Mesenteric fat pad (tissue), 1 donor: ENCODE measurements at places on chromosomes 3 and 15.

GRCh38 chr3:114221165-114221880 lies 16.1 kb downstream of the ZNF80 start:
- DNase-seq: no peak

GRCh38 chr3:143998266-143998665 lies 26.6 kb downstream of the DIPK2A start:
- DNase-seq: no peak

DNA sequence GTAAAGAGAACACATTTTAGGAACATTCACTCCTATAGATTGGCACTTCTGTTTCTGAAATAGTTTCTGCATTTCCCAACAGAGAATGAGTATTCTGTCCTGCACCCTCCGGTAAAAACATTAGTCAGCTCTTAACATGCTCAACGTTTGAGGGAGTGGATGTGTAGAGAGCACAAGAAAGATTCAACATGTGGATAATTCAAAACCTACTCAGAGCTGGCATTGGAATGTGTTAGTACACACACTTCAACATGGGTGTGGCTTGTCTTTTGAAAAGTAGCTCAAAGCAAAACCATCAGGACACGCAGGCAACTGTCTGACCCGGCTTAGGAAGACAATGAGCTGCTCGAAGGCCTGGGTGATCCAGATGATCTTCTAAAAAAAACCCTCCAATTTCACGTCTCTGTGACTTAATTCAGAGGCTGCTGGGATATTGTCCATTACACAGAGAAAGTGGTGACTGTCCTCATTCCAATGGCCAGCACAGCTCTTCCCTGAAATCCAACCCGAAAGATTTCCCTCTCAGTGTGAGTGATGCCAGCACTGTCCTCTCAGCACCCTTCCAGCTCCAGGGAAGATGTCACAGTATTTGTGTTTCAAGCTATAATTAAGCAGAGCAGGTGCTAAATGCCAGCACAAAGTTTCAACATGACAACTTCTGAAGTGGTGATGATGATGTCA lies 18.1 kb downstream of the FBN1 start:
- no peak for DNase-seq

- DNase-seq: no peak
These were observed 359.6 kb downstream of the NTRK3 start for GRCh38 chr15:87896936-87897335.

DNA sequence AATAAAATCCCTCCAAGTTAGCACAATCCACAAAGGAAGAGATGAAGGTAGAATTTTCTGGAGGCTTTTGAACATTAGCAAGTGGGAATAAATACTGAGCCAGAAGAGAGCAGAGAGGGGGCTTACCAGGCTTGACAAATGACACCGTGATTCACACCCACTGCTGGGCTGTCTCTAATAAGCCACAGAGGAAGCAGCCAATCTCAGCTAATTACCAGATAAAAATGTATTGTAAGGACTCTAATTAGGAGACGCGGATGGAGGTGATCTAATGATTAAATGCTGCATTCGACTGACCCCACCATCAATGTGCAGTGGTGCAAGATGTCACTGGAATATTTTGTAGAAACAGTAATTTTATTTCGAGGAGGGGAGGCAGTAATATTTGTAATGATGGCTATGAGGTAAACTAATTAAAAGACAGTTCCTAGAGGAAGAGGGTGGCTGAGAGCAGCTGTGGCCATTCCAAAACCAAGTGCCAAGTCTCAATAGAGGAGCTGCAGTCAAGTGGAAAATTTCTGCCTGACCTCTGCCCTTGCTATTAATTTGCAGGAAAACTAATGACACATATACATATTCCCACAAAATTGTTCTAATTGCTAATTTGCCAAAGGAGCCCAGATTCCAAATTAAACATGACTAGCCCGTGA lies 602.2 kb downstream of the FOXP1 start:
- DNase-seq: no peak

DNA sequence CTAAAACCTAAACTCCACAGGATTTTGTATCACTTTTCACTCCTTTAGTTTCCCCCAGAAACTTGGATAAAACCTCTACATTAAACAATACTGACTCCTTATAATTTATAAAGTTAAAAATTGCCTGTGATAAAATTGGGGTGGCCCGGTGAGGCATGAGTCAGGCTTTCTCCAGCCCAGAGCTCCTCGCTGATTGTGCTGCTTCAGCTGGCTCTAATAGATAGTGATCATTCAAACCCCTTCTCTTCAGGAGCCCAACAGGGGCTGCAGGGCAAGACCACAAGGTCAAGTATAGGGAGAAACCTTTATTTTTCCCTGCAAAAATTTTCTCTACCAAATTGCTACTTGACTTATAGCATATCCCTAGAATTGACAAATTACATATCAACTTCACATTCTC lies 308.2 kb downstream of the PLCL2 start:
- DNase-seq: no peak

- no peak for DNase-seq
These were observed 435 bp downstream of the RAB27A start for GRCh38 chr15:55289011-55289745.

GRCh38 chr3:11221818-11222415 lies 50.3 kb upstream of the ATG7 start:
- DNase-seq: no peak

GRCh38 chr3:50003824-50004223 lies 63.9 kb downstream of the RBM6 start:
- DNase-seq: no peak

- no peak for DNase-seq
These were observed 47.9 kb downstream of the KLF13 start for GRCh38 chr15:31374489-31374888.

DNA sequence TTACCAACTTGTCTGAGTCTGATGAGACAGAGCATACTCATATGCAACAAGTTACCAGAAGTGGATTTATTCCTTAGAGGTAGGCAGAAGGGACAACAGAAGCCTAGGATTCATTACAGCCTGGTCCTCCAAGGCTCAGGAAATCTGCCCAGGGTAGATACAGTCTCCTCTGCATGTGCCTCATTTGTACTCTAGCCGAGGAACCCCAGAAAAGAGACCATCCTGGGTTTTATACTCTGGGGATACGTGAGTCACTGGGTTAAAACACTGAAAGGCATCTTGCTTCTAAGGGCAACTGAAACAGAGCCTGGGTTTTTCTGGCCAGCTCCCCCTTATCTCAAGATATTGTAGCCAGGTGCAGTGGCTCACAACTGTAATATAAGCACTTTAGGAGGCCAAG lies 45.6 kb downstream of the TLNRD1 start:
- DNase-seq: no peak

GRCh38 chr3:189911001-189911400 lies 209.7 kb downstream of the P3H2 start:
- no peak for DNase-seq

DNA sequence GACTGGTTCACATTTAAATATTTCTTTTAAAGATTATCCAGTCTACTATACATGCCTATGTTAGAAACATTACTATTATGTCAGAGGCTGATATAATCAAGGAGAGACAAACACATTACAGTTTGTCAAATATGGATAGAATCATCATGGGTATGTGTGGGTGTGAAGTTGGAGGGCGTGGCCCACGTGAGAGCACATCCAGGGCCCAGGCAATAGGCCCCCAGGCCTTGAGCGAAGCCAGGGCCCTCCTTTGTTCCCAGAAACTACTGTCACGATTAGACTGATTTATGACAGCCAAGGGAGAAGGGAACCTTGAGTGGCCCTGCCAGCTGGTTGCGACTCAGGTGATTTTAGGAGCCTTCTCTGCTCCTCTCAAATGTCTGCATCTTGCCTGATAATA lies 26.9 kb upstream of the LDHAL6B start:
- DNase-seq: no peak

- no peak for DNase-seq
These were observed 15.3 kb upstream of the SPG21 start for GRCh38 chr15:65004993-65005392.

DNA sequence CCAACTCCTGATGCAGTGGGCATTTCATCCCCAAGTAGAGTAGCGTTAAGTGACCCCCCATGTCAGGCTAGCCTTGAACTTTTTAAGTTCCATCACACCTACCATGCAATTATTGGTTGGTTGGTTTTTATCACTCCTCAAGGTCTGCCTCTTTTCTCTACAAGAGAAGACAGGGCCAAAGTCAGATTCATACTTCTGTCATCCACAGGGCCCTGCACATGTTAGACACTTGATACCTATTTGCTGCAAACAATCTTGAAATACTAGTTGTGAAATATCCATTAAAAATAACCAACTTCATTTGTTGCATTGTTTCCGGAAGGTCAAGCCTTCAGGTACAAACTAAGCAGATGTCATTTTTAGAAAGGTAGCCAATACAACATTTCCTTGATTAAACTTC lies 1.2 kb downstream of the CMSS1 start:
- DNase-seq: no peak

DNA sequence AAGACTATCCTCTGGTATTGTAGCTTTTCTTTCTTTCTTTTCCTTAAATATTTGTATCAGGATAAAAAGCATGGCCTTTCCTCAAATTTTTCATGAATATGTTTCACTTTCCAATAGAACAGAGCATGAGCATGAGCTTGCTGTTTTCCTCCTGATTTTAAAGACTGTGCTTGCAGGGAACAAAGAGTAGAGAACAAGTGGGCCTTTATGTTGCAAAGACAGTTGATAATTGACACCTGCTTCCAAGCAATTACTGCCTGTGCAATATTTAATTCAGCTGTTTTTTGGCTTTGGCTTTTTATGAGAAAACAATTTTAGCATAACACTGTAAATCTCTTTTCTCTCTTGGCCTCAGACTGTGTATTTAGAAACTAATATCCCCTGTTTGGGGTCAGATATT lies 263.6 kb upstream of the AZI2 start:
- no peak for DNase-seq

DNA sequence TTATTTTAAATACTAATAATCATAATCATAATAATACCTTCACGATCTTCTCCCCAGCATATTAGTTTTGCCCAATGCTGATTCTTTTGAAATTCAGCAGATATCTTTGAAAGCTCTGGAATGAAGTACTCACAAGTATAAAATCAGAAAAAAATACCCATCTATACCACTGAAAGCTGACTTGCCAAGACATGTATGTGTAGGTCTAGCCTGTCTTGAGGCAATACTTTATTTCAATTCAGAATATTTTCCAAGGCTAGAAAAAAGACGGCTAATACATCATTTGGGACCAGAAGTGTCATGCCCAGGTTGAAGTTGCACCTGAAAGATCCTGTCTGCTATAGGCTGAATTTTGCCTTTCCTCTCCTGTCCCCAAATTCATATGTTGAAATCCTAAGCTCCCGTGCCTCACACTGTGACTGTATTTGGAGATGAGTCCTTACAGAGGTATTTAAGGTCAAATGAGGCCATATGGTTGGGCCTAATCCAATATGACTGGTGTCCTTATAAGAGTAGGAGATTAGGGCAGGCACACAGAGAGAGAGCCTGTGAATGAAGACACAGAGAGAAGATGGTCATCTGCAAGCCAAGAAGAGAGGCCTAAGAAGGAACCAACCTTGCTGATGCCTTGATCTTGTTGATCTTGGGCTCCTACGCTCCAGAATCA lies 255.9 kb upstream of the CMC1 start:
- no peak for DNase-seq

GRCh38 chr15:45594835-45595530 lies 7.8 kb downstream of the BLOC1S6 start:
- DNase-seq: no peak

GRCh38 chr3:24641628-24642027 lies 147.0 kb upstream of the THRB start:
- no peak for DNase-seq

- no peak for DNase-seq
These were observed 259.8 kb upstream of the WNT5A start for GRCh38 chr3:55746808-55747413.

DNA sequence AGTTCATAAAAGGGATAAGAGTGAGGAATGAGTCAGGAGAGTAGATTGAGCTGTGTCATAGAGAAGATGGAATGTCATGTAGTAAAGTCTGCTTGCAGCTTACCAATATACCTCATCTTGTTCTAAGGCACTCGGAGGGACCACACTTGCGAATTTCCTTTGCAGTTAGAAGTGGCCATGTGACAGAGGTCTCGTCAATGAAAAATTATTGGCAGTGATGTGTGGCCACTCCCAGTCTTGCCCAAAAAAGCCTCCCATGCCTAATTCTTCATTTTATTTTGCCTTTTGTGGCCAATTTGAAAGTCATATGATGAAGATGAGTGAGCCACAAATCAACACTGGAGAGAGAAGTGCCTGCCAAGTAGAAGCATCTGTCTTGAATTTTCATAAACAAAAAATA lies 465.6 kb upstream of the ZNF385D start:
- DNase-seq: no peak

DNA sequence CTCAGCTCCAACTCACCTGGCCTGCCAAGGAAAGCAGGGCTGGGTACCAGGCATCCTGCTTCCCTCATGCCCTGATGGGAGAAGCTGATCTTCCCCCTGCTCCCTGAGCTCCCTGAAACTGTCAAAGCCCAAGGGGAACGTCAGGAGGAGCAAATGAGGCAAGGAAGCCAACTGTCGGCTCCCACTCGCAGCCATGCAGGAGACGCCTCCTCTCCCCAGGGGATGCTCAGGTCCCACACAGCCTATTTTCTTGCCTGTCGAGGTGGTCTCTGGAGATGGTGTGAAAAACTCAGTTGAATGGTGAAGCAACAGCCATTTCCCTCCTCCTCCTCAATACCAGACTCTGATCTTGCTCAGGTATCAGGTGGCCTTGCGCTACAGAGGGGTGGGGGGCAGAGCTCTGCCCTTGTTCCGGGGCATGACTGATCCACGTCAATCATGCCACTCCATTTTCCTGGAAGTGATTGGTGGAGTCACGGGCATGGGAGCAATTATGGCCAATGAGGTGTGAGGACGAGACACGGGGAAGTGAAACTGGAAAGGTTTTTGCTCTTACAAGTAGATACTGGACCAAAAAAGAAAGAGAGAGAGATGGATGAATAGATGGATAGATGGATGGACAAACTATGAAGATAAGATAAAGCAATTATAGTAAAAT lies 58.2 kb downstream of the SLC6A1 start:
- DNase-seq: peak; percentile 51

- no peak for DNase-seq
These were observed 16.2 kb upstream of the XIRP1 start for GRCh38 chr3:39208463-39209055.

GRCh38 chr3:38005076-38006020 lies 14.8 kb downstream of the VILL start:
- DNase-seq: no peak

DNA sequence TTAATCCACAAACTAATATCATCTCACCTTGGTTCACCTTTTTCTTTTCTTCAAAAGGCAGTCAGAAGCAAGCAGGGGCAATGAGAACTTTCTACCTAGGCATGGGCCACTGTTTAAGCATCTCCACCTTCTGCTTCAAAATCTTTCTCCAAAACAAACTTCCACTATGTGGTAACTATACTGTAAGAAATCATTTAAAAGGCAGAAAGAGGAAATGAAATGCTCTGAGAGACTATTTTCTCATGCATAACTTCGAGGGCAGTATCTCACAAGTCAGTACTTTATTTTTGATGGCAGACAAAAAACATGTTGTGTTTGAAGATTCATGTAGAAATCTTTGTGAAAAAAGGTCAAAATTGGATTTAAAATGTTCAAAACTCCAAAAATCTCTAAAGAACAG lies 419.7 kb downstream of the ZBTB20 start:
- DNase-seq: no peak

GRCh38 chr15:41915255-41915994 lies 21.6 kb upstream of the SPTBN5 start:
- no peak for DNase-seq

GRCh38 chr15:97944724-97945123 lies 15.8 kb upstream of the ARRDC4 start:
- DNase-seq: no peak

- DNase-seq: no peak
These were observed 52.8 kb downstream of the FAM43A start for GRCh38 chr3:194738254-194739093.

- no peak for DNase-seq
These were observed 76.8 kb upstream of the HRH1 start for GRCh38 chr3:11077466-11077865.

GRCh38 chr3:188486126-188486525 lies 332.2 kb downstream of the LPP start:
- DNase-seq: no peak
